ENCODE measurements at places on chromosomes 5 and 9. TPM values are rescaled to one million over a fixed set of nuclear protein-coding genes. Genes with fewer than 3 reads are reported as not detected.
A peak's percentile ranks its signal among the peaks of the same experiment; 100 is the strongest.

ACOT12 gene
- not detected for total RNA-seq

FOXD4L3 gene
- not detected for total RNA-seq

GFRA3 gene
- not detected for total RNA-seq

KCTD16 gene
- total RNA-seq: 0.64 TPM

TCOF1 gene
- total RNA-seq: 31.4 TPM

PCDHGA8 gene
- total RNA-seq: 3.2 TPM

DNA sequence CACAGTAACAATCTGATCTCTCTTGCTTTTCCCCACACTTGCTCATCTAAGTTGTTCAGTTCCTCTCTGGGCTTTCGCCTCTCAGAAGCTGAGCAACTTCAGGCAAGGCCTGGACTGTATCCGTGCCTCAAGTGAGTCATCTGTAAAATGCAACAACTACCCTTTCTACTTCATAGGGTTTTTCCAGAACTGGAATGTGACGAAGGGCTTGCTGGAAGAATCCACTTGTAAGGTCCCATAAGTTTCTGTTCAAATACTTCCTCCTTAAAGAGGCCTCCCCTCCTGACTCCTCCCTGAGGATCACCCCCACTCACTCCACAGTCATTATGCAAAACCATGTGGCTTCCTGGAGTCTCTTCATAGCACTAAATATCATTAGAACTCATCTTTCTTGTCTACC is 17.5 kb upstream of the INSYN2B start:
- DNase-seq: no peak

GRCh38 chr5:34008802-34009201 is 952 bp upstream of the AMACR start:
- no peak for DNase-seq

DNA sequence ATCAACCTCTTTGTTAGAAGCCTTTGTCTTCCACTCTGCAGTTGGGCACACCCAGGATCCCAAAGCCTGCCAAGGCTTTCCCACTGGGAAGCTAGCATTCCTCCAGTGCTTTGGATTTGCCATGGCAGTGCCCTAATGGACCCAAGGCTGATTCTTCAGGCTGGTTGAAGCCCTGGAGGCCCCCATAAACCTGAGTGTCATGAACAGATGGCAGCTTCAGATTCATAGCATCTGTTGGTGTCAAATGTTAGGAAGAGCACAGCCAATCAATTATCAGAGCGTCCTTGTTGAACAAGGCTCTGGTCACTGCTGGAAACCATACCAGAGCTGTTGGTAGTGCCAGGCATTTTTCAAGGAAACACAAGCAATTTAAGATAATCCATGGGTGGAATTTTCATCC is 241.1 kb upstream of the KLF4 start:
- DNase-seq: no peak

GRCh38 chr5:107149243-107150005 is 521.3 kb downstream of the EFNA5 start:
- no peak for DNase-seq

- peak; percentile 25 for DNase-seq
Measured at GRCh38 chr9:73132034-73132776, 19.5 kb upstream of the ANXA1 start.

GRCh38 chr5:683551-684481 is 9.3 kb downstream of the TPPP start:
- peak; percentile 61 for DNase-seq

DNA sequence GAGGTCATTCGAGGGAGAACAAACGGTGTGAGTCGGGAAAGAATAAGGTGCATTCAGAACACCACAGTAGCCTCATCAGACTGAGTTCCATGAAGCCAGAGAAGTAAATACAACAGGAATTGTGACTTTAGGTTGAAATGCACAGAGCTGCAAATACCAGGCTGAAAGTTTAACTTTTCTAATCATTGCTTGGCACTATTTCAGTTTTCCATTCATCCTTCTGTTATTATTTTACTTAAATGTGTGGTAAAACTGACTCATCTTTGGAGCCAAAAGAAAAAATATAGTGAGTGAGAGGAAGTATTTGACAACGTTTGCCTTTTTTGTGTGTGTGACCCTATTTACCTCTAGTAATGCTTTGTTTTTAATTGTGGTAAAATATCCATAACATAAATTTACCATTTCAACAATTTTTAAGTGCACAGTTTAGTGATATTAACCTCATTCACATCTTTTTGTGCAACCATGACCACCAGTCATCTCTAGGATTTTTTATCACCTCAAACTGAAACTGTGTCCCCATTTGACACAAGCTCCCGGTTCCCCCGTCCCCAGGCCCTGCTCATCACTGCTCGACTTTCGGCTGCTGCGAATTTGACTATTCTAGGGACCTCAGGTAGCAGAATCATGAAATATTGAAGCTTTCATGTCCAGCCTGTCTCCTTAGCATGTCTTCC is 166.8 kb downstream of the HSD17B3 start:
- DNase-seq: no peak

GRCh38 chr9:116174347-116174746 is 20.8 kb downstream of the PAPPA start:
- no peak for DNase-seq

GRCh38 chr9:121450241-121450640 is 49.4 kb downstream of the GGTA1 start:
- DNase-seq: no peak
